NCI-H69 (cell line): ENCODE measurements at places on chromosomes 16 and 17.

DNA sequence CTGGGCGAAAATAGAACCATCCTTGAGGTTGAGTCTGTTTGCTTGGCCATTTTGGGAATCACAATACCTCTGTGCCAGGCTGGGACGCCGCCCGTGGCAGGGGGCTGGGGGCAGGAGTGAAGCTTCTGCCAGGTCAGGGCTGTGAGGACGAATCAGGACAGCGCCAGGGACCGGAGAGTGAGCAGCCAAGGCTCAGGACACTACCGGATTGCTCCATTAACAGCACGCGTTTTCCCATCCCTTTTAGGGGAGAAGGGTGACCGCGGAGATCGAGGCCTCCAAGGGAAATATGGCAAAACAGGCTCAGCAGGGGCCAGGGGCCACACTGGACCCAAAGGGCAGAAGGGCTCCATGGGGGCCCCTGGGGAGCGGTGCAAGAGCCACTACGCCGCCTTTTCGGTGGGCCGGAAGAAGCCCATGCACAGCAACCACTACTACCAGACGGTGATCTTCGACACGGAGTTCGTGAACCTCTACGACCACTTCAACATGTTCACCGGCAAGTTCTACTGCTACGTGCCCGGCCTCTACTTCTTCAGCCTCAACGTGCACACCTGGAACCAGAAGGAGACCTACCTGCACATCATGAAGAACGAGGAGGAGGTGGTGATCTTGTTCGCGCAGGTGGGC is 23.4 kb downstream of the C1QTNF1 start:
- no peak for DNase-seq

DNA sequence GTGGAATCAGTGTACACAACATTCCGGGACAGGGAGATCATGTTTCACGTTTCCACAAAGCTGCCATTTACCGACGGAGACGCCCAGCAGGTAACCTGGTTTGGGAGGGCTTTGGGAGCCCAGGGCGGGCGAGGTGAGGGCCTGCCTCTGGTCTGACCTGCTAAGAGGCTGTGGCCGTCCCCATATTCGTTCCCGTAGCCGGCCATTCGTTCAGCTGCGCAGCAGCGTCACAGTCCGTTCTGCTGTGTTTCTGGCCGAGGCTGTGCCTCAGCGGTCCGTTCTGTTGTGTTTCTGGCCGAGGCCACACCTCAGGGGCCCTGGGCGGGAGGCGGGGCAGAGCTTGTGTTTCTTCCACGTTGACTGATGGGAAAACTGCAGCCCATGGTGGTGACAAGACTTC is 68.0 kb downstream of the OR1D5 start:
- no peak for DNase-seq

- DNase-seq = no peak
Measured at GRCh38 chr17:63270610-63271009, 175.5 kb downstream of the CYB561 start.

DNA sequence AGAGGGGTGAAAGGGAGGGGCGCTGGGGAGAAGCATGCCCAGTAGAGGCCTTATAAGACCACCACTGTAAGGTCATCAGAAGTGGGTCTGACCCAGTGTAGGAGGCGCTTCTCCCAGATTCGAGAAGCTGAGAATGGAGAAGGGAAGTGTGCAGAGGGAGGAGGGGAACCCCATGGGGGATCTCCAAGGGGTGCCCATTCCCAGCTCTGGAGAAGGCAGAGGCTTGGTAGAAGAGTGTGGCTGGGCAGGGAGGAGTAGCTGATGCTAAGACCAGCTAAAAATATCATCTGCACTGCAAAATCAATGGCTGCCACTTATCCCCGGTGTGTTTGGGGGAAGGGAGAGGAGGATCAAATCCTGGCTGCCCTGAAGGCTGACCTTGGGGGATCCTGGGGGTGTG is 7.2 kb downstream of the NGFR start:
- DNase-seq = no peak

DNA sequence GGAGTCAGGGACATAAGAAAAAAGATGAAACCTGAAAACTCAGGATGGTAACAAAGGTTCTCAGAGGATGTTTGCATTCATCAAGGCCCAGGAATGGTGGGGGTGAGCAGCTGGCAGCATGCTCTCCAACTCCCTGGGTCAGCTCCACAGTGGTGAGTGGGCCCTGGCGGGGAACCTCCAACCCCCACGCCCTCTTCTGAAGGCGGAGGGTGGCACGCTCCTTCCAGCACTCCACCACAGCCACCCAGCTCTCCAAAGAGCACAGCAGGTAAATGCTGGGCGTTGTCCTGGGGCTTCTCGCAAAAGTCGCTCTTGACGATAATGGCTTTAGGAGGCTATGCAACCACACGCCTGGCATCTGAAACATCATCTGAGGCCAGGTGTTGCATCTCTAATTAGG is 173.8 kb downstream of the C16orf78 start:
- peak; percentile 95 for DNase-seq

GRCh38 chr16:89096768-89097391 is 3.2 kb downstream of the ACSF3 start:
- no peak for DNase-seq

DNA sequence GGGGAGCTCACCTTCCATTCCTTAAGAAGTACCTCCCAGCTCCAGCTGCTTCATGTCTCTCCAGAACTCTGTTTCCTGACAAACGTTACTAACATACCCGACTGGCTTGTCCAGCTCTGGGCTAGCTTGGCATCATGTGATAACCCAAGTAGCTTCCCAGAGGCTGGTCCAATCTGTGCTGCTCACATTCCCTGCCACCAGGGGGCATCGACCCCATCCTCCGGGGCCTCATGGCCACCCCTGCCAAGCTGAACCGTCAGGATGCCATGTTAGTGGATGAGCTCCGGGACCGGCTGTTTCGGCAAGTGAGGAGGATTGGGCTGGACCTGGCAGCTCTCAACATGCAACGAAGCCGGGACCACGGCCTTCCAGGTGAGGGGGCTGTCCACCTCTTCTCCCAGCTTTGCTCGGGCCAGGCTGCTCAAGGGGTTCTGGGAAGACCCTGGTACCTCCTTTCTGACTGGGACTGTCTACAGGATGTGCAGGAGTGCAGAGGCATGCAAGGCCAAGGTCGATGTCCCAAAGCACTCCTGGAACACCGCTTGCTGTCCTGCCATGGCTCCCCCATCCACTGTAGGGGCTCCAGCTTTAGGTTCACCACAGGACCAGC is 7.6 kb downstream of the EPX start:
- peak; percentile 75 for DNase-seq

DNA sequence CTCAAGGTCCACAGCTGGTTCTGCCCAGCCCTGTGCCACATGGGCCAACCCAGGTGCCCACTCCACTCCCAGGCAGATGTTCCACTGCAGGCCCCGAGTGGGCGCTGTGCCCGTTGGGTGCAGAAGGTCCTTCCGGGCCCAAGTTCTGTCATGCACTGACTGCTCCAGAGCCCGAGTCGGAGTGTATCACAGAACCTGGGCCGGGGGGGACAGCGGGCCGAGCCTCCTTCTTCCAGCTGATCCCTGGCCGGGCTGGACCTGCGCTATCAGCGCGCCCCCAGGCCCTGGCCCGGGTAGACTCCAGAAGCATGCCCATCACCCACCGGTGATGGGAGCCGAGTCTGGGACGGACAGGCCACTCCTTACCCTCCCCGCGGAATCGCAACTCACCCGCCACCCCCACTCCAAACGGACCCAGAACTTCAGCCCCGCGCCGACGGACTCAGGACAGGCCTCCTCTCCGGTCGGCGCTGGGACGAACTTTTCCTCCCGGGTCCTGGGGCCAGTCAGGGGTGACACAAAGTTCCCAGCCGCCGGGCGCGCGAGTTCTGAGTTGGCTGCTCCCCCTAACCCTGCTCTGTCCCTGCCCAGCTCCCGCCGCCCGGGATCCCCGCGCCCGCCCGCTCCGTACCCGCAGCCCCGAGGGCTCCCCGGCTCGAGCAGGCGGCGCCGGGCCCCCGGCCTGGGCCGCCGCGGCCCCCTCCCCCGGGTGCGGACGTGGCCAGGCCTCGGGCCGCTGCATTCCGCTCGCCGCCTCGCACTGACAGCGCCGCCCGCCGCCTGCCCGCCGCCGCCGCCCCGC is at the start of gene COPZ2:
COPZ2 (minus strand) TSS at position 762 of the 802 bp plus-strand sequence; CDS start at position 742, 20 bp downstream.
- peak; percentile 59 for DNase-seq
